ENCODE measurements at places on chromosomes 6 and 20. TPM values are rescaled to one million over a fixed set of nuclear protein-coding genes. Genes with fewer than 3 reads are reported as not detected.

DCDC2 gene
- not detected for total RNA-seq

PTPRT gene
- total RNA-seq: not detected

SASH1 gene
- total RNA-seq: 38.6 TPM

RAET1G gene
- total RNA-seq: 3.3 TPM

GSTA2 gene
- not detected for total RNA-seq

ZC2HC1B gene
- not detected for total RNA-seq

PPP1R14C gene
- 0.17 TPM for total RNA-seq

SLC44A4 gene
- not detected for total RNA-seq

RAET1L gene
- total RNA-seq: not detected

MMS22L gene
- total RNA-seq: 11.1 TPM

CD93 gene
- total RNA-seq: under 0.01 TPM

VEGFA gene
- 150 TPM for total RNA-seq

MATN4 gene
- under 0.01 TPM for total RNA-seq

PPIL6 gene
- total RNA-seq: 8.5 TPM

OR12D3 gene
- not detected for total RNA-seq

HDGFL1 gene
- total RNA-seq: not detected

ALDH8A1 gene
- total RNA-seq: 0.50 TPM

C20orf144 gene
- under 0.01 TPM for total RNA-seq

DOK5 gene
- 16.9 TPM for total RNA-seq

GHRH gene
- total RNA-seq: not detected

ENPP3 gene
- total RNA-seq: 0.26 TPM

MMUT gene
- total RNA-seq: 16.7 TPM

SLC35D3 gene
- not detected for total RNA-seq

DTNBP1 gene
- total RNA-seq: 9.9 TPM

PGM3 gene
- total RNA-seq: 71.9 TPM

DEFB114 gene
- not detected for total RNA-seq

INSM1 gene
- total RNA-seq: not detected

SEC63 gene
- total RNA-seq: 34.2 TPM

IL17A gene
- not detected for total RNA-seq

EPPIN gene
- not detected for total RNA-seq

PNLDC1 gene
- total RNA-seq: not detected

SMLR1 gene
- not detected for total RNA-seq

ARMH2 gene
- total RNA-seq: not detected

REM1 gene
- total RNA-seq: not detected

CNKSR3 gene
- total RNA-seq: 14.0 TPM

RHAG gene
- not detected for total RNA-seq

CSNK2A1 gene
- total RNA-seq: 89.4 TPM

RTN4IP1 gene
- 5.9 TPM for total RNA-seq

HSPA12B gene
- 0.17 TPM for total RNA-seq

GNL1 gene
- total RNA-seq: 67.0 TPM

PACSIN1 gene
- total RNA-seq: not detected

PMEPA1 gene
- 1.0 TPM for total RNA-seq

KHDC1L gene
- not detected for total RNA-seq

CYP24A1 gene
- not detected for total RNA-seq

POLH gene
- total RNA-seq: 19.5 TPM

RIMS4 gene
- under 0.01 TPM for total RNA-seq

CD2AP gene
- 15.7 TPM for total RNA-seq

MLN gene
- not detected for total RNA-seq

GJA1 gene
- 209 TPM for total RNA-seq

VPS16 gene
- 46.1 TPM for total RNA-seq

TPD52L1 gene
- 41.0 TPM for total RNA-seq

GABRR1 gene
- not detected for total RNA-seq

CABLES2 gene
- 0.51 TPM for total RNA-seq

PRDM1 gene
- total RNA-seq: 5.4 TPM

MAP7 gene
- 1.5 TPM for total RNA-seq

F13A1 gene
- under 0.01 TPM for total RNA-seq

C6orf58 gene
- total RNA-seq: not detected

KCNQ5 gene
- 4.9 TPM for total RNA-seq
